ENCODE measurements at places on chromosomes 12 and 14.

- no peak for DNase-seq
These were observed 25.2 kb downstream of the DAAM1 start for GRCh38 chr14:59213368-59214315.

DNA sequence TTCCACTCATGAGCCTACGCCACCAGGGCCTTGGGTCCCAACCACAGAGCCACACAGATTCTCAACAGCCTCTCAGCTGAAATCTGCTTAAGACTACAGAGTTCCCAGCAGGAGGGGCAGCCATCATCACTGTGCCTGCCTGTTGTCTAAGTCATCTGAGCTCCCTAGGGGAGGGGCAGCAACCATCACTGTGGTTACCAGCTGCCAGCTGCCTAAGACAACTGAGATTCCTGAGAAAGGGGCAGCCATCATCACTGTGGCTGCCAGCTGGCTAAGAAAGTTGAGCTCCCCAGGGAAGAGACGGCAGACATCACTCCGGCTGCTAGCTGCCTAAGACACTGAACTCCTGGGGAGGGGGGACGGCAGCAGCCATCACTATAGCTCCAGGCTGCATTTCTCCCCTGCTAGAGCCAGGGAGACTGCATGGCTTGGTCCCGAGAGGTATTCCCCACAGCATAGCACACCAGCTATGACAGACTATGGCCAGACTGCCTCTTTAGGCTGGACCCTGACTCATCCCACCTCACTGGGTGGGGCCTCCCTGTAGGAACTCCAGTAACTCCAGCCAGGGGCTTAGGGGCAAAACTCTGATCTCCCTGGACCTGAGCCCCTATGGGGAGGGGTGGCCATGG lies 37.2 kb upstream of the C14orf132 start:
- DNase-seq: no peak

DNA sequence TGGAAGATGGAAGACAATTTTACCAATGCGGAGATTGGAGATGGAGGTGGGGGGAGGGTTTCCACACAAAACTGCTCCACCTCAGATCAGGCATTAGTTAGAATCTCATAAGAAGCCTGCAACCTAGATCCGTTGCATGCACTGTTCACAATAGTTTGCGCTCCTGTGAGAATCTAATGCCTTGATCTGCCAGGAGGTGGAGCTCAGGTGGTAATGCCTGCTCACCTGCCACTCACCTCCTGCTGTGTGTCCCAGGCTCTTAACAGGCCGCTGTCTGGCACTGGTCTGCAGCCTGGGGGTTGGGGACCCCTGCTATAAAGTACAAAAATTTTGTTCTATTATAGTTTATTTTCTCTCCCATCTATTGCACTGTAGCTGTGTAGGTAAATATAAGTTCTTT lies 84.9 kb upstream of the FOXG1 start:
- no peak for DNase-seq

GRCh38 chr12:56878010-56878339 lies 56.2 kb downstream of the SDR9C7 start:
- no peak for DNase-seq

DNA sequence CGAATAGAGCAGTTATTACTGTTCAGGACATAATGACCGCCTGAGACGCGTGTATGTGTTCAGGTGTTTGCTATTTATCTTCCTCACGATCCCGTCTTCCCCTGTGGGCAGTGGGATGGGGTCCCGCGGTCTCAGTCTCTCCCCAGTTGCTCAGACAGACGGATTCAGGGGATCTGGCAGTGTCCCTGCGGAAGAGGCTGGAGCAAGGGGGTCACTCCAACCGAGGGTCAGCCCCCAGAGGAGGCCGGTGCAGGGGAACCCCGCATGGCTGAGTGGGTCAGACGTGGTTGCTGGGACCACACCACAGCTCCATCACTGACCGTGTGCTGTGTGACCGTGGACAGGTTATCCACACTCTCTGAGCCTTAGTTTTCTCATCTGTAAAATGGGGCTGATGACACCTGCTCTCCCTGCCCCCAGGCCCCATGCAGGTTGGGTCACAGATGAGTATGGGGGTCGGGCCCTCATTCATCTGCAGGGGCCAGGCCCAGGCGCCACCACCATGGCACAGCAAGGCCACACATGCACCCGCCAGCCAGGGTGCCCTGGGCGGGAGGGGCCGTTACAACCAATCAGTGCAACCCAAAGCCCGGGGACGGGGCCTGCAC lies 5.2 kb downstream of the MMP17 start:
- no peak for DNase-seq

DNA sequence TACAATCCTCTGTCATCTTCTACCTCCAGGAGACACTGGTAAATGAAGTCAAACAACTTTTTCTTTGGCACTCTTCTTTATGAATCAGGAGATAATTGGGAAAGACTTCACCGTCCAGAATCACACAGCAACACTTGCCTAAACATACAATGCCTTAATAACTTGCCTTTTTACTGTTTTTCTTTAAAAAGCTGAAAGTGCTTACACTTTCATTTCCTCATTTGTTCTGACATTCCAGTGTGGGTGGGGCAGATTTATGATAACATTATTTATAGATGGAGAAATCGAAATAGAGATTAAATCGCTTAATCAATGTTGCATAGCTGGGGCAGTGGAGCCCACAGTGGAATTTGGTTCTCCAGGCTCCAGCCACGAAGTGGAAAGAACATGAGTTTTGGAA lies 2.8 kb upstream of the FRS2 start:
- no peak for DNase-seq

- no peak for DNase-seq
These were observed 160.5 kb upstream of the TRHDE start for GRCh38 chr12:72111706-72112105.

DNA sequence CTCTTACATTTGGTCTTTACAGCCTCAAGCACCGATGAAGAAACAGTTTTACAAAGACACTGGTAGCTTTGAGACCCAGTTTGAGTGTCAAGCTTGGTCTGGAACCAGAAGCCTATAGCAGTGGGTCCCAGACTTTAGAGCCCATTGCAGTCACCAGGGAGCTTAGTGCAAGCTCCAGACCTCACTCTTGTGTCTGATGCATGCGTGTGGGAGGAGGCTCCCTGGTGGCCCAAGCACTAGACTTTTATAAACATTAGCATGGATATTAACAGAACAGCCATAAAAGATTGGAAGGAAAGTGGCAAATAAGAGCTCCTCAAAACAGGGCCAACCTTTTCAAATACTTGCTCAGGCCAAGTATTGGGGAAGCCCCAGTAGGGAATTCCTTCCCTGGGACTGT lies 45.5 kb downstream of the SLC8B1 start:
- no peak for DNase-seq

DNA sequence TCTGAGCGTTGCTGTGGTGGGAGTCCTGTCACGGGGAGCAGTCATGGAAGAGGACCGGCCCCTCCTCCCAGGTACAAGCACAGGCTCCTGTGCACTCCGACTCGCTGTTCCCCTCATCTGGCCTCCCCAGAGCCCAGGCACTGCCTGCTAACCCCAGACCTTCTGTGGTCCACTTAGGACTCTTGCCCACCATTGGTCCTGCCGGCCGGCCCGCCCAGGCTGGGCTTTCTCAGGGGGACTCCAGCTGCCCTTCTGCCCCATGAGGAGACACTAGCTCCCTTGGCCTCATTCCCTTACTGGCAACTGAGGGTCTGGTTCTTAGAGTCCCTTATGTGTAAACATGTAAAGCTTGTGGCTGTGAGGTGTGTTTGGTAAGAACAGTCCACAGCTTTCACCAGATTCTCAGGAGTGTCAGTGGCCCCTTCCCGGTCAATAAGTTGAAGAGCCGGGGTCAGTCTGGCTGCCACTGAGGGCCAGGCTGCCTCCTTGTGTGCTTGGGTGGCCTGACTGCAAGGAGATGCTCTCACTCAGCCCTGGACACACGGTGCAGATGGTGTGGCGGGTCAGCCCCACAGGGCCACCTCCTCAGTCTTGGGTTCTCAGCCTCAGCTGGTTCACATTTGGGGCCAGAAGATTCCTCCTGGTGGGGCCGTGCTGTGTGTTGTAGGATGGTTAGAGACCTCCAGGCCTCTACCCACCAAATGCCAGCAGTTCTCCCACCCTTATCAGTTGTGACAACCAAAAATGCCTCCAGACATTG lies 43.6 kb downstream of the DDX51 start:
- no peak for DNase-seq

DNA sequence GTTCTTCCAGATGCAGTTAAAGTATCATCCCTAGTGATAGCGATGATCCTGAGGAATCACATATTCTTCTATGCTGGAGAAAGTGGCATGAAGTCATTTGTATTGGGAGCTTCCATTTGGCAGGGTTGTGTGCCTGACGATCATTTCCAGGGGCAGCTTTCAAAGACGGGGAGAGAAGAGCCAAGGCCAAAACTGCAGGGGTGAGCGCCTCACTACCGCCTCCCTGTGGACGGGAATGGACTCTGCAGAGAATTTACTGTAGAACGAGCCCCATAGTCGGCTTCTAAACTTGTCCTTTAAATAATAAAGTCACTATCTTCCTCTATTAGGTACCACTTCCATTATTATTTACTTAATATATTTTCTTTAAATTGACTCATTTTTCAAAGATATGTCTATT lies 555.9 kb upstream of the TMEM132C start:
- DNase-seq: no peak

GRCh38 chr12:65229441-65229840 lies 49.0 kb upstream of the MSRB3 start:
- DNase-seq: no peak

DNA sequence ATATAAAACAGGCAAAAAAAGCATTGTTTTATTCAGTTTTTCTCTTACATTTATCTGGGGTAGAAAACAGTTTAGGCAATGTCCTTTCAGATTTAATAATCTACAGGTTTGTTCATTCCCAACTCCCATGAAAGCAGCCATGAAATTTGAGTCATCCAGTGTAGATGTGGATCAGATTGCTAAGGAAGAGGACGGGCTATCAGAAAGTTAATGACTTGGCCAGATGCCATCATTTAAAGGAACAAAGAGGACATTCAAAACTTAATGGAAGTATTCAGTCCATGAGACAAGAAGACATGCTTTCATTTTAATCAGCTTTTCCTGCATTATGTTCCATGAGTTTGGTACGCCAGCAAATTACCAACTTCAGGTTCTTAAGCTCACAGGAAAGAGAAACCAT lies 31.1 kb upstream of the POC1B start:
- no peak for DNase-seq

- no peak for DNase-seq
These were observed 1.5 kb downstream of the PDZRN4 start for GRCh38 chr12:41189395-41190251.

GRCh38 chr12:47753021-47754001 lies 5.4 kb downstream of the RAPGEF3 start:
- DNase-seq: no peak

DNA sequence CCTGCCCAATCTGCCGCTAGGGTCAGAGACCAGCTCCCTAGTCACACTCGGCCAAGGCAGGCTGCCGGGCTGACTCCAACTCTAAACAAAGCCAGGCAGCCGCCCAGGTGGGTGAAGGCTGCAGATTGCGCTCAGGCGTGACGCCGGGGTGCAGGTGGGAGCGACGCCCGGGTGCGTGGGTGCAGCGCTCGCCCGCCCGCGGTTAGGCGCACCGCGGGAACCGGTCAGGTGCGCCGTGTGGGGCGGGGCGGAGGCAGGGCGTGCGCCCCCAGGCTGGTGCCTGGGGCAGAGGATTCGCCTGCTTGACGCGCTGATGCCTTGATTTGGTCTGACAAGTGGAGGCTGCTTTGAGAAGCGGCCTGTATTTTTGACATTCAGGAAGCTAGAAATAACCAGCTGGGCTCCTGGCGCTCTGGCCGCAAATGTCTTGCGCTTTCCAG lies 126.7 kb upstream of the HIF1A start:
- DNase-seq: peak; percentile 52

DNA sequence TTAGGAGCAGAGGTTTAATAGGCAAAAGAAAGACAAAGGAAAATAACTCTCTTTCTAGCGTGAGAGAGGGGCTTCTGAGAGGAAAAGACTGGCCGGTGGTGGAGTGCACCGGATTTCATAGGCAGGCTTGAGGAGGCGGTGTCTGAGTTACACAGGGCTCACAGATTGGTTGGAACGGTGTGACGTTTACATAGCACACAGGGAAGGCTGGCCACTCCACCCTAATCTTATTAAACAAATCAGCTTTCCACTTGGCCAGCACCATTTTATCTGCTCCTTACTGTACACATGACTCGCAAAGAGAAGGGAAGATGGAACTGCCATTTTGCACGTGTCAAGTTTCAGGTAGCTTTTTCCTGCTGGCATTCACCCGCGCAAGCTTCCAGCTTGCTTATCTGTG lies 587.7 kb downstream of the RPL10L start:
- DNase-seq: no peak

DNA sequence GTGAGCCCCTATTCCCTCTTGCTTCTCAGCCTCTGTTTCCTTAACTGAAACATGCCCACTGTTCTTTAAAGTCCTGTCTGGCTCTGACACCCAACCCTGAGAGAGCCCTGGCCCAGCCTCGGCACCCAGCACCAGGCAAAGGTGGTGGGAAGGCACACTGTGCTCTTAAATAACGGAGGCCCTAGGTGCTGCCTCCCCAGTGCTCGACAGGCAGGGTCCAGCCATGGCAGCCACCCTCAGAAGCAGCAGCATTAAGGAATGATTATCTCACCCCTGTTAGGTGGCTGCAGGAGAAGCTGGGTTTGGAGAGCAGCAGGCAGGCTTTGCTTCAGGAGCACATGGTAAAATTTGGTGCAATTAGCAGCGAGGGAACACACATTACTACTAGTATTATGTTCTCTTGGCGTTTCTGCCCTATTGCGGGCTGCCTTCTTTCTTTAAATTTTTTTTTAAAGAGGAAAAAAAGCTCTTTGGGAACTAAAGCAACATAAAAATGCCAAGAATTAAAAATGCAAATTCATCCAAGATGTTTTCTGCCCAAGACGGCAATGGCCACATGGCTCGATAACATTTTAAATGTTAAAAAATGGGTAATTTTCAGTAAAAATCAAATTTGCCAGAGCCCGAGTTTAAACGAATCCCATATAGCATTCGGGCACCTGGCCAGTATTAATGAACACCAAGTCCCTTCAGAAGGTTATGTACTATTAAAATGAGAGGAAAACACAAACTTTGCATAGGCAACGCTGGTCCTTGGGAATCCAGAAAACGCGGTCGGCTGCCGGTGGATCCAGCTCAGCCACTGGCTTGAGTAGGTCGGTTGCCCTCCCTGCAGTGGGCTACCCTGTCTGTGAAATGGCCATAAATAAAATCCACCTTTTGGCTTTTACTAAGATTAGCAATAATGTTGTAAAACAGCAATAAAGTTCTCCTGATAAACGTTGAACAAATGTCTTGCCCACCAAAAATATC lies 152.2 kb downstream of the BCL11B start:
- DNase-seq: no peak

GRCh38 chr14:64792231-64792630 lies 87.5 kb downstream of the SPTB start:
- no peak for DNase-seq

- DNase-seq: no peak
These were observed 189.1 kb downstream of the PIWIL1 start for GRCh38 chr12:130526813-130527212.

- peak; percentile 3 for DNase-seq
These were observed 101.2 kb downstream of the EEA1 start for GRCh38 chr12:92827836-92828431.

DNA sequence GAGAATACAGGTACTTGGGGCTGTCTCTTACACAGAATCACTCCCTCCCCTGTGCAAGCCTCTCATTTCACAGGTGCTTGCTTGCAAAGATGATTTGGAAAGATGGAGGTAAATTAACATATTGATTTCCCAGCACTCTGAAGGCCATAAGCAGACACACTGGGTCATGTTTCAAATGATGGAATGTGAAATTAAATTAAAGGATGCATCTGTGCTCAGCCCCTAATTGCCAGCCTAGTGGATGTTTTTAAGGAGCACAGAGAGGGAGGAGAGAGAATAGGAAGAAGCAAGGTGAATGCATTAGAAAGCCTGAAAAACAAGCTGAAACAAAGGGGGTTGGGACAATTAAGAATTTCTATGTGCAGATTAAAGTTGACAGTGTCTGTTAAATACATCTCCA lies 96.1 kb upstream of the GRIP1 start:
- no peak for DNase-seq
